Activated CD4-positive, alpha-beta memory T cell treated with anti-CD3 and anti-CD28 coated beads, Interleukin-2, amount 10 ng/mL, durations not matched to agents 7 days and 5 days (primary cell): ENCODE measurements at places on chromosomes 12 and 14. TPM values are rescaled to one million over a fixed set of nuclear protein-coding genes. Genes with fewer than 3 reads are reported as not detected.
A peak's percentile ranks its signal among the peaks of the same experiment; 100 is the strongest.

GRCh38 chr12:25884024-25884919 lies 74.2 kb upstream of the RASSF8 start:
- no peaks in the 10 kb centered on the region for H3K4me1 ChIP-seq
- no peaks in the 10 kb centered on the region for H3K36me3 ChIP-seq
- no peak overlapping the region for H3K27ac ChIP-seq
- no peaks in the 10 kb centered on the region for H3K27me3 ChIP-seq

GRCh38 chr12:75656648-75657047 lies 145.2 kb upstream of the KRR1 start:
- no peak overlapping the region for H3K27ac ChIP-seq
- H3K27me3 ChIP-seq, result peaks cover 12% of the 10 kb centered on the region
- peaks cover 39% of the 10 kb centered on the region for H3K4me1 ChIP-seq
- H3K4me3 ChIP-seq, result no peak overlapping the region
- DNase-seq, result no peak

GRCh38 chr14:105421723-105422615 lies 2.3 kb downstream of the MTA1 start:
- no peak for DNase-seq
- H3K4me1 ChIP-seq, result peaks cover 25% of the 10 kb centered on the region
- peaks cover 13% of the 10 kb centered on the region for H3K36me3 ChIP-seq
- H3K27ac ChIP-seq, result peak overlapping the region; percentile 47

- H3K36me3 ChIP-seq, result no peaks in the 10 kb centered on the region
- peaks cover 17% of the 10 kb centered on the region for H3K27me3 ChIP-seq
- H3K4me1 ChIP-seq, result no peaks in the 10 kb centered on the region
- no peak overlapping the region for H3K27ac ChIP-seq
- no peak overlapping the region for H3K4me3 ChIP-seq
These were observed 7.5 kb upstream of the KLRK1 start for GRCh38 chr12:10397296-10397695.

Gene SPTB
- 0.10 TPM for total RNA-seq

GRCh38 chr12:58668871-58669270 lies 251.4 kb downstream of the LRIG3 start:
- no peaks in the 10 kb centered on the region for H3K27me3 ChIP-seq
- no peak for DNase-seq
- H3K4me1 ChIP-seq, result no peaks in the 10 kb centered on the region

- no peaks in the 10 kb centered on the region for H3K36me3 ChIP-seq
- H3K4me1 ChIP-seq, result no peaks in the 10 kb centered on the region
- H3K4me3 ChIP-seq, result no peak overlapping the region
- H3K27me3 ChIP-seq, result no peaks in the 10 kb centered on the region
- H3K27ac ChIP-seq, result no peak overlapping the region
- DNase-seq, result no peak
These were observed 36.1 kb upstream of the CRY1 start for GRCh38 chr12:107129315-107129930.

- H3K27me3 ChIP-seq, result no peaks in the 10 kb centered on the region
- H3K27ac ChIP-seq, result no peak overlapping the region
- DNase-seq, result no peak
- no peak overlapping the region for H3K4me3 ChIP-seq
- H3K36me3 ChIP-seq, result peaks cover 26% of the 10 kb centered on the region
- no peaks in the 10 kb centered on the region for H3K4me1 ChIP-seq
These were observed 194.1 kb downstream of the ANO6 start for GRCh38 chr12:45409966-45410365.

Gene SERPINA10
- total RNA-seq, result not detected

DNA sequence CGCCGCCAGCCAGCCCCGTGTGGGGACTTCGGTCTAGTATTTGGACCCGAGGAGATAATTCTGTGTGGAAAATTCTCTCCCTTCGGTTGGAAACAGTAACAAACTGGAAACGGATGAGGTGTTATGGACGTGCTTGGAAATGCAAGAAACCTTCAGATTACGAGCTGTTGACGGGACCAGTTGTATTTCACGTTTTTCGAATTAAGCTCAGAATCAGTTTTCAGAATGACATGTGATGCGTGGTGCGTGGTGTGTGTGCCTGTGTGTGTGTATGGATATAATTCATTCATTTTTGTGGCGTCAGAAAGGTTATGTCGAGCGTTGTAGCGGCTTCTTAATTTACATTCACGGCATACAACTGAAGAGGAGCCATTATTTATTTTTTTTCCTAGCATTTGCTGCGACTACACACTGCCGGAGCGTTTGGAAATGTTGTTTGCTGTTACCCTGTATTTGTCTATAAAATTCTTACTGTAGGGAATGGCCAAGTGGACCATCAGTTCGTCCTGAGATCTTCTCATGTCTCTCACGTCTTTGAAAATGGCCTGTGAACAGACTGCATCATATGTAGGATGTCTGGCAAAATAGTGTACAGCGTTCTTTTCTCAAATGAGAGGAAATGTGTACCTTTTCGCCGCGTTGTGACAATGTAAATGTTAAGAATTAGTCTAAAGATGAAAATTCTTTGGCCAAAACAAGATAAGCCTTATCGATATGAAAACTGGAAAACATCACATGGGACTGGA lies 1.3 kb downstream of the TRAF3 start:
- no peaks in the 10 kb centered on the region for H3K27me3 ChIP-seq
- peak overlapping the region; percentile 82 for H3K27ac ChIP-seq
- H3K4me1 ChIP-seq, result peaks cover 47% of the 10 kb centered on the region
- peak; percentile 33 for DNase-seq

GRCh38 chr12:115891556-115892164 lies 385.8 kb downstream of the MED13L start:
- no peaks in the 10 kb centered on the region for H3K27me3 ChIP-seq
- no peak for DNase-seq
- H3K27ac ChIP-seq, result no peak overlapping the region
- no peaks in the 10 kb centered on the region for H3K36me3 ChIP-seq
- H3K4me1 ChIP-seq, result no peaks in the 10 kb centered on the region
- no peak overlapping the region for H3K4me3 ChIP-seq

GRCh38 chr14:104687601-104688504 lies 1.6 kb upstream of the INF2 start:
- H3K4me3 ChIP-seq, result peak overlapping the region; percentile 41
- no peaks in the 10 kb centered on the region for H3K27me3 ChIP-seq
- DNase-seq, result no peak
- peak overlapping the region; percentile 71 for H3K27ac ChIP-seq

- no peaks in the 10 kb centered on the region for H3K27me3 ChIP-seq
- H3K36me3 ChIP-seq, result peaks cover 63% of the 10 kb centered on the region
- H3K4me3 ChIP-seq, result no peak overlapping the region
- H3K4me1 ChIP-seq, result no peaks in the 10 kb centered on the region
- no peak for DNase-seq
- no peak overlapping the region for H3K27ac ChIP-seq
These were observed 36.0 kb upstream of the PSEN1 start for GRCh38 chr14:73100334-73100733.

GRCh38 chr12:27076468-27076867 lies 5.9 kb downstream of the C12orf71 start:
- H3K4me1 ChIP-seq, result peaks cover 13% of the 10 kb centered on the region
- no peak for DNase-seq
- H3K27ac ChIP-seq, result no peak overlapping the region

- H3K27me3 ChIP-seq, result no peaks in the 10 kb centered on the region
- no peak overlapping the region for H3K4me3 ChIP-seq
These were observed 36.5 kb upstream of the DYNC1H1 start for GRCh38 chr14:101927859-101928258.

DNA sequence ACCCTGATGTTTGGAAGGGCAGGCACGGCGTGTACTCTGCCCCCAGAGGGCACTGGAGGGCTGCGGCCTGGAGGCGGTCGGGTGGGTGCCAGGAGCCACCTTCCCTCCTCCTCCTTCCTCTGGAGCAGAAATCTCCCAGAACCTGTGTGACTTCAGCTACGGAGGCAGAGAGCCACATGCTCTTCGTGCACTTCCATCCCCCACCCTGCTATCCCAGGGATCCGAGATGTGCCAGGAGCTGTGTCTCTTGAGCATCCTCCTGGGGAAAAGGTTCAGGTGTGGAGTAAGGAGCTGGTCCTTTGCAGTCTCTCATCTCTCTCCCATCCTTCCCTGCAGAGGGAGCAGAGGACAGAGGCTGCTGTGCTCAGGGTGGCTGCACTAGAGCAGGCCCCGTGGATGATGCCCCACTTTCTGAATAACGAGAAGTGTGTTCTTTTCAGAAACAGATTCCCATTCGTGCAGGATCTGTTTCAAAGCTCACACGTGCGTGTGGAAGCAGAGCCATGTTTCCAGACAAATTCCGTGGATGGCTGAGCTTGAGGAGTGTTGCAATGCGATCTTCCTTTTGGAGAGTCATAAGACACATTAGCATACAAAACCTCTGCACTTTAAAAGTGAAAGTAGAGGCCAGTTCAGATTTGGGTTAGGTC lies 162.9 kb downstream of the ADGRD1 start:
- no peaks in the 10 kb centered on the region for H3K4me1 ChIP-seq
- H3K27me3 ChIP-seq, result no peaks in the 10 kb centered on the region
- H3K27ac ChIP-seq, result no peak overlapping the region
- no peak for DNase-seq
- H3K4me3 ChIP-seq, result no peak overlapping the region

GRCh38 chr14:90053044-90053443 lies 8.8 kb upstream of the KCNK13 start:
- H3K27me3 ChIP-seq, result peaks cover 44% of the 10 kb centered on the region
- H3K36me3 ChIP-seq, result peaks cover 2% of the 10 kb centered on the region
- no peaks in the 10 kb centered on the region for H3K4me1 ChIP-seq

- peak overlapping the region; percentile 71 for H3K4me3 ChIP-seq
- peak overlapping the region; percentile 79 for H3K27ac ChIP-seq
- peaks cover 30% of the 10 kb centered on the region for H3K4me1 ChIP-seq
These were observed 81.6 kb upstream of the MED13L start for GRCh38 chr12:116358893-116359761.

Gene PGF
- total RNA-seq, result 0.23 TPM

Gene KIF21A
- 18.4 TPM for total RNA-seq

Gene KRT74
- not detected for total RNA-seq

GRCh38 chr14:101961011-101961721 lies 3.2 kb upstream of the DYNC1H1 start:
- DNase-seq, result peak; percentile 80
- peaks cover 4% of the 10 kb centered on the region for H3K36me3 ChIP-seq
- H3K27ac ChIP-seq, result no peak overlapping the region
- H3K4me3 ChIP-seq, result no peak overlapping the region
- peaks cover 4% of the 10 kb centered on the region for H3K27me3 ChIP-seq

Gene DGKA
- total RNA-seq, result 427 TPM

Gene CDK4
- total RNA-seq, result 88.6 TPM

DNA sequence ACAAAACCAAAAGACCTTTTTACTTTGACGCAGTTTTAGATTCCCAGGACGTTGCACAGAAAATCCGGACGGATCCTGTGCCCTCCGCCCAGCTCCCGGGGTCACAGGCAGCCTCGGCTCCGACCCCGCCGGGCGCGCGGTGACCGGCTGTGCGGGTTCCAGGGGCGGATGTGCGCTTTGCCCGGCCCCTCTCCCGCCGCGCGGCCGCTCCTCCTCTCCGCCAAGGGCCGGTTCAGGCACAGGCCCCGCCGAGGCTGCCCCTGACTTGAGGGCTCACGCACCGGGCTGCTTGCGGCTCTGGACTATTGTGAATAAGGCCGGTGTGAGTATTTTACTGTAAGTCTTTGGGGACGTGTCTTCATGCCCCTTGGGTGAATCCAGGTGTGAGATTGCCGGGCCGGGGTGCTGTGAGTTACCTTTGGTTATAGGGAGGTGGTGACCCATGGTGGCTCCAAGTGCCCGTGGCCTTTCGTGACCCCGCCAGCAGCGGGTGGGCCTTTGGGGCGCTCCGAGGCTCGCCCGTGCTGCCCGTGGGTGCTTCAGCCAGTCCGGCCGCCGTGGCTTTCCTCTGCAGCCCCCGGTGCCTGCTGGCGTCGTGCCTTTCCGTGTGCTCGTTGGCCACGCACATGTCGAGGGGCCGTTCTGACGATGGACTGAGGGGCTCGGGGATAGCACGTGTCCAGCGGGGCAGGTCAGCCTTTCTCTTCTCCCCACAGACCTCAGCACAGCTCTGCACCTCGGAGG lies 45.9 kb downstream of the NOC4L start:
- H3K36me3 ChIP-seq, result peaks cover 12% of the 10 kb centered on the region
- H3K4me1 ChIP-seq, result peaks cover 39% of the 10 kb centered on the region

DNA sequence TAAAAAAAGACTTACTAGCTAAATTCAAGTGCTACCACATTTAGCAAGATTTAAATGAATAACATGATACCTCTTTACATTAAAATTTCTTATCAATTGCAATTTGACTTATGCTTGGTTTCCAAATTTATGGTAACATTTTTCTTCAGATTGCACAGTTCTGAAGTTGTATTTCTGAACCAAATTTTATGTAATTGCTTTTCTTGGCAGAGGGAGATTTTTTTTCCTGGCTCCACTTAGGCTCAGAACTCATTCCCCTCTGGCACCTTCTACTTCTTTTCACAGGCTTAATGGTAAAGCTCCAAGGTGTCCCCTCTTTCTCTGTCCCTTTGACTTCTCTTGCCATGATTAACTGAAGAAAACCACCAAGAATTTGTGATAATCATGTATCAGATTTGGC lies 99.8 kb upstream of the TMTC1 start:
- no peak overlapping the region for H3K27ac ChIP-seq
- no peaks in the 10 kb centered on the region for H3K36me3 ChIP-seq
- H3K4me3 ChIP-seq, result no peak overlapping the region
- DNase-seq, result no peak
- no peaks in the 10 kb centered on the region for H3K4me1 ChIP-seq

DNA sequence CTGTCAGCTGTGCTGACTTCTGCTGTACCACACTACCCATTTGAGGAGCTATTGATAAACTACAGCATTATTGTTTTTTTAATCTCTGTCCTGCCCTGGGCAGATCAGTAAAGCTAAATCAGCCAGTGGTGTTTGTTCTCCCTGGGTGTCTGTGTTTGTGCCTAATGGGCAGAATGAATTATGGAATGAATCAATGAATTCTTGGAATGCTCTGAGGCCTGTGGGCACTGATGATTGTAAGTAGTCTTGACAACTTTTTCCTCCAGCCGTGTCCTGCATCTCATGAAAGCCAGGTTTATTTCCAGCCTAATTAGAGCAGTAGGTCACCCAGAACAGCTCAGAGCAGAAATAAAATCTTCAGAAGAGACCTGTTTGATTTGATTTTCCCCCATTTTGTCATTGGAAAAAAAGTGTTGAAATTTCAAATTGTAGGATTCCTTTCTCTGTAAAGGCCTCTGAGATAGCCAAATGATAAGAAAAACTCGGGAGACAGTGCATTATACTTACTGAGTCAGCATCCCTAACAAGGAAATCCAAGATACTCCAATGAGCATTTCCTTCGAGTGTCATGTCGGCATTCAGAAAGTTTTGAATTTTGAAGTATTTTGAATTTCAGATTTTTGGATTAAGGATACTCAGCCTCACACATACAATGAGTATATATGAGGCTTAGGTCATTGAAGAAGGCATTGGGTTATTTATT lies 19.4 kb upstream of the EVL start:
- H3K27me3 ChIP-seq, result no peaks in the 10 kb centered on the region
- DNase-seq, result no peak
- H3K36me3 ChIP-seq, result no peaks in the 10 kb centered on the region
- no peak overlapping the region for H3K27ac ChIP-seq
- peaks cover 16% of the 10 kb centered on the region for H3K4me1 ChIP-seq

Gene APEX1
- total RNA-seq, result 103 TPM
